ENCODE measurements at places on chromosomes 16 and 17.

- no peak for DNase-seq
These were observed 21.0 kb upstream of the ZNF750 start for GRCh38 chr17:82860606-82861392.

- no peak for DNase-seq
These were observed 446.7 kb downstream of the HS3ST3B1 start for GRCh38 chr17:14747603-14747950.

GRCh38 chr16:85678821-85679220 lies 9.9 kb downstream of the GINS2 start:
- no peak for DNase-seq

- DNase-seq, result no peak
These were observed 277.5 kb upstream of the HSBP1 start for GRCh38 chr16:83530293-83530692.

DNA sequence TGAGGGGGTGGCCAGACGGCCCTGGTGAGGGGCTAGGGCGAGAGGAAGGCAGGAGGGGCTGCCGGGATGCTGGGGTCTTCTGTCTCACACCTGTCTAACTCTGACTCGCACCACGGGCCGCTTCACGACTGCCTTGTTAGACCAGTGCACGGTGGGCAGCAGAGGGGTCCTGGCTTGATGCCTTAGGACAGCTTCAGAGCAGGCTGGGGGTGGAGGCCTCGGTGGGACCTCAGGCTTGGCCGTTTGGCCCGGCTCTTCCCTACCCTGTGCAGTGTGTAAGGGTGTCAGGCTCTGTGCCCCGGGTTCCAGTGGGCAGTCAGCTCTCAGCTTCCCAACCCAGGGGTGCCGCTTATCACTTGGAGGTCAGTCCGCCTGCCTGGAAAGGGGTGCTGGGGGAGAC lies 100.7 kb downstream of the OR1D5 start:
- DNase-seq, result no peak

- DNase-seq, result no peak
These were observed 76.4 kb upstream of the RCVRN start for GRCh38 chr17:9981344-9981915.

DNA sequence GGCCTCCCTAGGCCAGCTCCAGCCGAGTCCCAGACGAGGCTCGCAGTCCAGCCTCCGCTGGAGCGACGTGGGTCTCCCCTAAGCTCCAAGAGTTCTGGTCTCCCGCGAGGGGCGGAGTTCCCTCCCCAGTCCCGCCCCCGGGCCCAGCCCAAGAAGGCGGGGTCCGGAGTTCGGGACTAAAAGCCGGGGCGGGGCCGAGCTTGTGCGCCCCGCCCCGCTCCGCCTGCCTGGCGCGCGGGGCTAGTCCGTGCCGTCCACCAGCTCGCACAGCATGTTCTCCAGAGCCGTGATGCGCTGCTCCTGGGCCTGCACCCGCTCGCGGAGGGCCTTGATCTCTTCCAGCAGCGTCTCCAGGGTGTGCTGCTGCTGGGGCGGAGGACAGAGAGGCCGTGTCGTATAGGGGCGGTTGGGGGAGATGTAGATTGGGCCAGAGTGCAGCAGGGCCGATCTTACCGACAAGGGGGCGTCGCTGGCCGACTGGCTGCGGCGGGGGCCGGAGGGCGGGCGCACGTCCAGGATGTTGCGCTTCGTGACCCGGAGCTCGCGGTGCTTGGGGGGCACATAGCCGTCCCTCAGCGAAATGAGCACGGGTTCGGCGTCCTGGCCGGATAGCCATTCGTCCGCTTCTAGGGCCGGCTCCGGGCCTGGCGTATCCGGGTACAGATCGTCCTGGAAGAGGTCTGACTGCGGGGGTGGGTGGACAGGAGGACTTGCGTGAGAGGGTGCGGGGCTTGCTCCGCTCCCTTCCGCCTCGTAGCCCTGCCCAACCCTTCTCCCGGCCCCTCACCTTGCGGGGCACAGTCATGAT lies 7.0 kb downstream of the CORO6 start:
- DNase-seq, result peak; percentile 70

DNA sequence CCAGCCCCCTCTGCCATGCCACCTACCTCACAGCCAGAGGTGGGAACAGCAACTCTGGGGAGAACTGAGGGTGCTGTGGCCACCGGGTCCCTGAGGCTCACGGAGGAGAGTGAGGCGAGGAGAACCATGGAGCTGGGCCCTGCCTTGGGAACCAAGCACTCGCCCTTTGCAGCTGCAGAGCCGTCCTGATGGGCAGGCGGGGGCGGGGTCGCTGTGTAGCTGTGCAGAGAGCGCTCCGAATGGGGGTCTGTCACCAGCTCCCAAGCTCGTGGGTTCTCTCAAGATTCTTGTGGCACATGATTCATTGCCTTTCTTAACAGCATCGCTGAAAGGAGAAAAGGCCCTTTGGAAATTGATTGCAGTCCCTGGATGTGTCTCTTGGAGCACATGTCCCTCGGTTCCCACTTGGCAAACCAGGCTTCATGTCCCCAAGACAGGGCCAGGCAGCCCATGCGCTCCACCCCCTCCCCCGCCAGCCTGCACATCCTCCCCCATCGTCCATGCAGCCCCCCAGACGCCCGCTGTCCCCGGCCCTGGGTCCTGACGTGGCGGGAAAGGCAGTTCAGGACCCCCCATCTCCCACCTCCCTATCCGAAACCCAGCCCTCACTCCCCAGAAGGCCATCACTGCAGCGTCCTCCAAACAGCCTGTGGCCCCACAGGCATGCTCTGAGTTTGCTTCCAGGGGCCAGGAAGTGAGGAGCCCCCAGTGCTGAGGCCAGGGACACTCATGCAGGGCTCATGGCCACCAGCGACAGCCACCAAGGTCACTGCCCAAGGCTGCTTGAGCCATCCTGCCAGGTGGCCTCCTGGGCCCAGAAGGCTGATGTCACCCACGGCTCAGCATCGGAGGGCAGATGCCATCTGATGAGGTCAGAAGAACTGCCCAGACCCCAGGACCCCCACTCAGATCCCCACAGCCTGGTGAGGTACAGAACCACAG lies 20.6 kb upstream of the CHMP6 start:
- no peak for DNase-seq

- no peak for DNase-seq
These were observed 4.4 kb downstream of the LITAF start for GRCh38 chr16:11582157-11582814.

DNA sequence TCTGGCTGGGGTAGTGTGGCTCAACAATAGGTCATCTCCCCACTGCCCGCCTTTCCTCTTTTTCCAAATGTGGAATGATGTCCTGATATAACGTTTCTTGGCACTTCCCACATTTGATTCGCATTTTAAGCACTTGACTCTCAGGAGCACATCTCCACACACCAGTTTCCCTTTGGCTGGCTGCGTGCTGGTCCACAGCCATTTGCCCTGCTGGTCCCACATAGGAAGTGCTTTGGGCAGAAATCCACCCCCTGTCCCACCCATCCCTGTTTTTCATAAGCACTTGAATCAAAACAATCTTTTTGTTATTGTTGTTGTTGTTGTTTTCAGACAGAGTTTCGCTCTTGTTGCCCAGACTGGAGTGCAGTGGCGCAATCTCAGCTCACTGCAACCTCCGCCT lies 24.0 kb upstream of the TNFRSF13B start:
- DNase-seq, result no peak

DNA sequence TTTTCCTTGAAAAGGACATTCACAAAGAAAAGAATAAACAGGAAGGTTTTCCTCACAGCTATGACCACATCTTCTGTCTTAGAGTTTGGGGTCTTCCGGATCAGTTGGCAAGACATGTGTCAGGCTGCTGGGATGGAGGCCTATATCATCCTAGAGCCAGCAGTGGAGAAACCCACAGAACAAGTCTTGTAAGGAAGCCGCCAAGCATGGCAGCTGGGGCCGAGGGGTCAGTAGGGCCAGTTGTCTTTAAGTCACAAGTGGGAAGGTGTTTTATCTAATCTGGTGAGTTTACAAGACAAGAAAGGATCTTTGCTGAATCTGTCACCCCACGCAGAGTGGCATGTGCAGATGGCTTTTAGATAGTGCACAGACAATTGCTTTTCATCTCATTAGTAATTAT lies 25.7 kb downstream of the SCNN1B start:
- no peak for DNase-seq

- DNase-seq, result no peak
These were observed 3.3 kb downstream of the KRT14 start for GRCh38 chr17:41583137-41584127.

DNA sequence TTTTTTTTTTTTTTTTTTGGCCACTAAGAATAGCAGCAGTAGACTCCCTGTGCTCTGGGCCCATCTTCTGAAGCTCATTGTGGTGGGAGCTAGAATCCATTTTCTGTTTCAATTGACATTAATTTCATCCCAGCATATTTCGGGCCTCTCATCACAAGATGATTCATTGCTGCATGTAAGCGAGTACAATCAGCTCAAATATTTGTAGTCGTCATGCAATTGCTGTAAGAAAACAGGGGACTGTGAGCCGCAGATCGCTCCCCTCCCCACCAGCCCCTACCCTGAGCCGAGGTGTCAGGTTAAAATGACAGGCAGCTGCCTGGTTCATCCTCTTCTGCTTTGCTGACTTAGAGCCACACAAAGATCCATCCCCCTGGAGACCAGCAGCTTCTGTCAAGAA lies 358.8 kb upstream of the CDH5 start:
- no peak for DNase-seq

- DNase-seq, result no peak
These were observed 20.2 kb downstream of the CRISPLD2 start for GRCh38 chr16:84839956-84840355.

GRCh38 chr17:21287703-21288449 lies 3.4 kb downstream of the MAP2K3 start:
- peak; percentile 61 for DNase-seq

DNA sequence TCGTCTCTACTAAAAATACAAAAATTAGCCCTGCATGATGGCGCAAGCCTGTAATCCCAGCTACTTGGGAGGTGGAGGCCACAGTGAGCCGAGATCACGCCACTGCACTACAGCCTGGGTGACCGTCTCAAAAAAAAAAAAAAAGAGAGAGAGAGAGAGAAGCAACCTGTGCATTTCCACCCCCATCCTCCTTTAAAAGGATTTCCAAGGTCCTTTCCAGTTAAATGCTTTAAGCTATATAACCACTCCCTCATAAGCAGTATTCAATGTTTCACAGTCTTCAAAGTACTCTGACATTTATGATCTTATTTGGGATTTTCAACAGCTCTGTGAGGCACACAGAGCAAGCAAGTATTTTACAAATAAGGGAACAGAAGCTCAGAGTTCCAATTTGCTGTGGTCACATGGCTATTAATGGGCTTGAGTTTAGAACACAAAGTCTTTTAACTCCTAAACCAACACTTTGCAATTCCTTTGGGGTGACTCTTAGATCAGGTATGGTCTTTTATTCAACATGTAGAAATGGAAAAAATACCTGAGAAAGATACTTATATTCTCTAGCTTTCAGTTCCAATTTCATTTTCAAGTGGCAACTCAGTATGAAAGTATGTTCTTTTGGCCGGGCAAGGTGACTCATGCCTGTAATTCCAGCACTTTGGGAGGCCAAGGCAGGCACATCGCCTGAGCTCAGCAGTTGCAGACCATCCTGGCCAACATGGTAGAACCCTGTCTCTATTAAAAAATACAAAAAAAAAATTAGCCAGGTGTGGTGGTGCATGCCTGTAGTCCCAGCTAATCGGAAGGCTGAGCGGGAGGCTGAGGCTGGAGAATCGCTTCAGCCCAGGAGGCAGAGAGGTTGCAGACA lies 31.3 kb downstream of the SPOP start:
- DNase-seq, result no peak
